Kidney (tissue), 22 donors: ENCODE measurements at places on chromosomes 6 and 20.

DNA sequence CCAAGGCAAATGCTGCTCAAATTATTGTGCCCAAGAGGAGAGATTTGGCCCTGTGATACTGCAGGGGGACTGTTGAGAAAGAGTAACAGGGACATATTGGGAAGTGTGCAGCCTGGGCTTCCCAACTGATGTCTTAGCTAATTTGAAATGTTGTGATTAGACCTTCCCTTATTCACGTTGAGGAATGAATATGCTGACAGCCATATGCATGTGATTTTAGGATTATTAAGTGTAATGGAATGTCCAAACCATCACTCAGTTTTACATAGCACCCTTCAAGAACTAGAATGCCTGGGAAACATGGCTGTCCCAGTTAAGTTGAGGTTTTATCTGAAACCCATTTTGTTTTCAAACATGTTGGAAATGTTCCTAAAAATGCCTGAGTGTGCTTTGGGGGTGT is 81.4 kb downstream of the CARMIL1 start:
- DNase-seq = no peak

DNA sequence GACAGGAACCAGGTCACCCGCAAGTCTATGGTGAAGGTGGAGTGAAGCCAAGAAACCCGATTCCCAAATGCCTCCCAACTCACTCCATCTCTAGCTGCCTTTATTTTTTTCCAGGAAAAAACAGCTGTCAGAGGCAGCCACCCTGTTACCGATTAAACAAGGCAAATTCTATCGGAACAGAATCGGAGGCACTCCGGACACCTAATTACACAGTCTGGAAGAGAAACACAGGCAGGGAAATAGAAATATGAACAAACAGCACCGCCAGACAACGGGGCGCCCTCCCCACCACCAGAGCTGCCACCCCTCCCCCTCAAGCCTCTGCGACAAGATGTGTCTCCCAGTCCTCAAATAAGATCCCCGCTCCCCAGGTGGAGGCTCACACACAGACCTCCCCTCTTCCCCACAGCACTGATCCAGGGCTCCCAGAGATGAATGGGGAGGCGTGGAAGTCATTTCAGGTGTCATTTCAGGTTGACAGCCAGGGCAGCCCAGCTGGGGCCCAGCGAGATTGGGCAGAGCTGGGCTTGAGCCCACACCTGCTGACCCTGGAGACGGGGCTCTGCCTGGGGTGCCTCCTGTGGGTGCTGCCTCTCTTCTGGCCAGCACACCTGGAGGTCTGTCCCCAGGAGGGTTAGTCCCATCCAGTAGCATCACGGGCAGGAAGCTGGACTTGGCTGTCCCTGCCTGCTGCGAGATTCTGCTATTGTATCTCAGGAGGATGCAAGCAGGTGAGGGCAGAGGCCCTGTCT is 19.8 kb upstream of the VSTM2L start:
- DNase-seq = no peak

- DNase-seq = peak; percentile 52
These were observed 1.3 kb downstream of the BLCAP start for GRCh38 chr20:37526238-37526838.

GRCh38 chr20:57577679-57578475 is 17.0 kb downstream of the PCK1 start:
- DNase-seq = no peak

GRCh38 chr6:75775219-75775618 is 26.2 kb downstream of the MYO6 start:
- DNase-seq = no peak

- DNase-seq = no peak
These were observed 67.0 kb upstream of the SMIM29 start for GRCh38 chr6:34315780-34316179.

GRCh38 chr6:4929097-4929718 is 74.6 kb downstream of the RPP40 start:
- DNase-seq = no peak

DNA sequence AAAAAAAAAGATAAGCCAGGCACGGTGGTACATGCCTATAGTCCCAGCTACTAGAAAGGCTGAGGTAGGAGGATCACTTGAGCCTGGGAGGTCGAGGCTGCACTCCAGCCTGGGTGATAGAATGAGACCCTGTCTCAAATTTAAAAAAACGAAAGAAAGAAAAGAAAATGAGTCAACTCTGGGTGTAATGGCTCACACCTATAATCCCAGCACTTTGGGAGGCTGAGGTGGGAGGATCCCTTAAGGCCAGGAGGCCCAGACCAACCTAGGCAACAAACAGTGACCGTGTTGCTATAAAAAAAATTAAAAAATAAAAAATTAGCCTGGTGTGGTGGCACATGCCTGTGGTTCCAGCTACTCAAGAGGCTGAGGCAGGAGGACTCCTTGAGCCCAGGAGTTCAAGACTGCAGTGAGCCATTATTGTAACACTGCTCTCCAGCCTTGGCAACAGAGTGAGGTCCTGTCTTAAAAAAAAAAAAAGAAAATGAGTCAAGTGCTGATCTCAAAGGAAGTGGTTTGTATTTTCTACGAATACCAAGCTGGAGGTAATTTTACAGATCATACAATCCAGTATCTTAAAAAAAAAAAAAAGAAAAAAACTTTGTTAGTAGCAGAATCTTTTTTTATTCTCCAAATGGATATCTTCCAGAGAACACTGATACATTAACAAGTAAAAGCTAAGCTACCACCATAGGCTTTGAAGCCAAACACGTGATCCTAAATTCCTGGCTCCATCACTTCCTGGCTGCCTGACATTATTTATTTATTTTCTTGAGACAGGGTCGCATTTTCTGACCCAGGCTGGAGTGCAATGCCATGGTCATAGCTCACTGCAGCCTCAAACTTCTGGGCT is 5.7 kb downstream of the COMMD7 start:
- no peak for DNase-seq
